Activated naive CD8-positive, alpha-beta T cell treated with anti-CD3 and anti-CD28 coated beads for 36 hours (primary cell): ENCODE measurements at places on chromosomes 6 and 20.

GRCh38 chr6:120354452-120355098 is 979.7 kb downstream of the TBC1D32 start:
- DNase-seq, result peak; percentile 13

DNA sequence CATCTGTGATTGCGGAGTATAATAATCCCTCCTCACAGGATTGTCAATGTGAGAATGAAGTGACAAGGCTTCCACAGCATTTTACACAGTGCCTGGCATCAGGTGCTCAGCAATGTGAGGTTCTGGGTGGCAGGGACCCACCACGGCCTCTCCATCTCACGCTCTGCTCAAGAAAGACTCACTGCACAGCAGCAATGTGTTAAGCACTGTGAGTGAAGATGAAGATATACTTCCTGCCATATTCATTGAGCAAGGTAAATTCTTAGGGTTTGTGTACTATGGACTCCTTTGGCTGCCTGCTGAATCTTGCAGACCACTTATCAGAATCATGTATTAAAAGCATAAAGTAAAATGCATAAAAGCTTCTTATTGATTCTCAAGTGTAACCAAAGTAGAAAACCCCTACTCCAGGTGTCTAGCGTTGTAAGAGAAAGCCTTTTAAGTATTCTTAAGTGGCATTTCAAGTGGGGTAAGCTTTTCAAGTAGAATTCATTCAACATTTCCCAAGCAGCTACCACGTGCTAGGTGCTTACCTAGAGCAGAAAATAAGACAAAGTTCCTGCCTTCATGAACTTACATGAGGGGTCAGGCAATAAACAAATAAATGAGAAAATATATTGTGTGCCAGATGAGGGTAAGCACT is 17.0 kb upstream of the MEP1A start:
- DNase-seq, result no peak

GRCh38 chr6:164346631-164347030 is 932.1 kb downstream of the QKI start:
- DNase-seq, result no peak

DNA sequence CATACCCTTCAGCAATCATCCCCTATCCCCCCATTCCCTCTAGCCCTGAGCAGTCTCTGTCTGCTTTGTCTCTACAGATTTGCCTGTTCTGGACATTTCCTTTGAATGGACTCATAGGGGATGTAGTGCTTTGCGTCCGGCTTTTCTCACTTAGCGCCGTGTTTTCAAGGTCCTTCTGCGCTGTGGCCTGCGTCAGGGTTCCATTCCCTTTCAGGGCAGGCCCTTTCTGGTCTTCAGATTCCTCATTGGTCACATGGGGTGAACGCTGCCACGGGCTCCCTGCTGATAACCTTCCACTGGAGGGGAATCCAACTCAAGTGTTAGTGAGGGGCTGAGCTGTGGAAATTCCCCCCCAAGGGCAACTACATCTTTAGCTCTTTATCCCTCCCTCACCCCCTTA is 36.4 kb upstream of the APCDD1L start:
- DNase-seq, result no peak

DNA sequence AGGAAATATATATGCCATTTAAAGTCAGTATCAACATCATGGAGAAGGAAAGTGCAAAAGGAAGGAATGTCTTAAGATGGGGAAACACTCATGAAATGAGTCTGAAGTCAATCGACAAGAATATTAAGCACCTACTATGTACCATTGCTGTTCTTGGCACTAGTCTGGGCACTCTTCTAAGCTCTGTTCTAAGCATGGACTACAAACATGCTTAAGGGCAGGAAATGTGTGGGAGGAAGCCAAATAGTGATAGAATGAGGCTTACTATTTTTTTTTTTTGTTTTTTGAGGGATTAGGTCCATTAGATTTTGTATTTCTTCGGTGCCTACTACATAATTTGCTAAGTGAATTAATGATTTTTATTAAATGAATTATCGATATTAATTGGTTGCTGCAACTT is 83.8 kb upstream of the SUPT3H start:
- no peak for DNase-seq

GRCh38 chr6:132456700-132457143 is 55.4 kb upstream of the MOXD1 start:
- DNase-seq, result peak; percentile 4
